NCI-H748 treated with DMSO at 0.1 percent for 48 hours (cell line): ENCODE measurements at places on chromosomes 3 and 15.

GRCh38 chr3:170697908-170698307 lies 112.0 kb upstream of the SLC7A14 start:
- peak; percentile 81 for DNase-seq

DNA sequence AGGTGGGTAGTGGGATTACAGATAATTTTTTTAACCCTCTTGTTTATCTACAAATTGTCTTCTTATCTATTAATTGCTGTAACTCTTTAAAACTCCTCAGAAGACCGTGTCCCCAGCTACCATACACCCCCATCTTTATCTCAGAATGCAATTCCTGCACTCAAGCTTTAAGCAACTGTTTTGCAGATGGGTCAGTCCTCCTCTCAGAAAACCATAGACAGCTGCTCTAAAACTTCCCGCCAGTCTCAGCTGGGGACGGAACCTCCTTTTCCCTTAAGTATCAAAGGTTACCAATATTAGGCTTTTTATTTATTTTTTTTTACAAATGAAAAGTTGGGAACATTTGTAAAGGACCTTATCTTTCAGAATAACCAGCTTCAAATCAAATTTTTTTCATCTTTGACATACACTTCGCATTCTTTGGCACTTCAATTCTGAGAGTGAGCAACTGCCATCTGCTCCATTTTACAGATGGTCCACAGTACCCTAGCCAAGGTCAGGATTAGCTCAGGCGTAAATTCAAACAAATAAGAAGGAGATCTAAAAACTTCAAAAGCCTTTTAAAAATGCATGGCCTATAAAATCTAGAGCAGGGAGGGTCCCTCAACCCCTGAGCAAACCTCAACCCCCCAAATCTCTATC lies 1.3 kb downstream of the GATM start:
- no peak for DNase-seq

- no peak for DNase-seq
Measured at GRCh38 chr3:170523248-170523647, 62.6 kb downstream of the SLC7A14 start.

- no peak for DNase-seq
Measured at GRCh38 chr3:37980462-37981347, 9.9 kb upstream of the VILL start.

DNA sequence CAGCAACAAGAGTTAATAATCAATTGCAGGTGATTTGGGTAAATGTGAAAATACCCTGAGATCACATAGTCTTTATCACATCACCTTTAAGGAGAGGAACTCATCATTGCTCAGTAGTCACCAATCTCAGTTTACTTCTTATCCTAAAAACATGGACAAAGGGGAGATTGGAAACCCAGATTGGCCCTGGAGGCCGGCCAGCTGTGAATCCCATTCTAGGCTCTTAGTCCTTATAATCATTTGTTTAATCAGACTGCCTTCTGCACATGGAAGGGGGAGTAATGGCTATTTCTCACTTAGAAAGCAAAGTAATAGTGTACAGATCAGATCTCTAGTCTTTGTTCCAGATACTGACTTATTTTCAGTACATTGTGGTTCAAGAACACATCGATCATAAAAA lies 37.2 kb upstream of the CPB1 start:
- no peak for DNase-seq

DNA sequence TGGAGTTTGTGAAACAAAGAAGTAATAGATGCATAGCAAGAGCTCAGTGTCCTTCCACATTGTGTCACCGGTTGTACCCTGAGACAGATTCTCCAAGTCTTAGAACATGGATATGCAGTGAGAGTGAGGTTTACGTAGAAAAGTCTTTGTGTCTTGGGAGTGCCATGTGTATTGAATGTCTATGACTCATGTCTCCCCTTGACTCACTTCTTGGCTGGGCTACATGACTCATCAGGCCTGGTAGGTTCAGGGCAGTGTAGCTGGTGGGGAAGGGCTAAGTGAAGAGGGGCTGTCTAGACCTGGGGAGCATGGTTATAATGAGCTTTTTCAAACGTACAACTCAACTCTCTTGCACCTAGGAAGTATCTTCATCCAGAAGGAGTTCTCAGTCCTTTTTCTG lies 167.4 kb downstream of the GAP43 start:
- no peak for DNase-seq

DNA sequence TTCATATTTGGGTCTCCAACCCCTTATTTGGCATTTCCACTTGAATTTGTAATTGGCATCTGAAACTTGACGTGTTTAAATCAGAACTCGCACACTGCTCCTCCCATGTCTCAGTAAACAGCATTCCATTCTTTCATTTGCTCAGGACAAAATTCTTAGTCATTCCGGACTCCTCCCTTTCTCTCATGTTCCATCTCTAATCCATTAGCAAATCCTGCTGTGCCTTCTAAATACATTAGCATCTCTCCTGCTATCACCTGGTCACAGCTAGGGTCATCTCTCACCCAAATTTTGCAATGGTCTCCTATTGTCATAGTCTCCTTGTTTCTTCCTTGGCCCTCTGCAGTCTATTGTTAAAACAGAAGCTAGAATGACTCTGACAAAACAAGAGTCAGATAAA lies 119.9 kb upstream of the CADPS start:
- DNase-seq, result no peak

GRCh38 chr3:151278230-151278629 lies at the start of gene P2RY14:
P2RY14 (minus strand) TSS chr3:151278542; CDS start chr3:151214316, 64,226 bp downstream.
- DNase-seq, result no peak

DNA sequence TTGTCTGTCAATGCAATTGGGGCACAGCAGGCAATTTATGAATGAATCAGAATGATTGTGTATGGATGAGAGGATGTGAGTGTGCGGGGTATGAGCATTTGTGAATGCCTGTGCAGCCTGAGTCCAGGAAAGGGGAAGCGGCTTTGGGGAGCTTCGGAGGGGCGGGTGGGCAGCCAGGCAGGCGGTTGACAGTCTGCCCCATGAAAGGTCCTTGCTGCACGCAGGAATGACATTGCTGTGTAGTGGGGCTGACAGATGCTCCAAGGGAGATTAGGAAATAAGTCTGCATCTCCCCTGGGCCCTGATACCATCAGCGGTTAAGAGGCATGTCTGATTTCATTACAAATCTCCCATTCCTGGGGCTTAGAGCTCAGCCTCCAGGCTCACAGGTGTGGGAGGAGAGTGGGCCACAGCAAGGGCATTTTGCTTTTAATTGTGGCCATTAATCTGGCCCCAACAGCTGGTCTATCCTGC lies 26.4 kb upstream of the TSPAN3 start:
- no peak for DNase-seq

- no peak for DNase-seq
Measured at GRCh38 chr15:80308002-80308401, 56.0 kb upstream of the CTXND1 start.

DNA sequence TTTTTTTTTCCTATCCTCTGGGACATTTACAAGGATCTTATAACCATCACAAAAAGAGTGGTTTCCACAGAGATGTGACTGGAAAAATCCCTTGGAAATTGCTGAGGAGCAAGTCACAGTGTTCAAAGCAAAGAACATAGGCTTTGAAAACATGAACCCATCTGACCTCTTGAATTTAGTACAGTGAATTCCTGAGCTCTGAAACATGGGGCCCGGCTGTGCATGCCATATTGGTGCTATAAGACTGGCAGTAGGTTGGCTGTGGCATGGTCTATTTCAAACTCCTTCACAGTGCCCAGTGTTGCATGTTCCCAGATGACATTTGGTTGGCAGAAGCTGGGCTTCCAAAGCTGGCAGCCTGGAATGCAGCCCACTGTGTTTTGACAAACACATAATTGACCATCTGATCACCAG lies 202.2 kb downstream of the TIGIT start:
- no peak for DNase-seq

- no peak for DNase-seq
Measured at GRCh38 chr3:79871656-79872055, 103.9 kb upstream of the ROBO1 start.

- no peak for DNase-seq
Measured at GRCh38 chr3:193842029-193842798, 249.2 kb downstream of the OPA1 start.

- no peak for DNase-seq
Measured at GRCh38 chr3:189635339-189635738, 4.2 kb downstream of the TP63 start.

DNA sequence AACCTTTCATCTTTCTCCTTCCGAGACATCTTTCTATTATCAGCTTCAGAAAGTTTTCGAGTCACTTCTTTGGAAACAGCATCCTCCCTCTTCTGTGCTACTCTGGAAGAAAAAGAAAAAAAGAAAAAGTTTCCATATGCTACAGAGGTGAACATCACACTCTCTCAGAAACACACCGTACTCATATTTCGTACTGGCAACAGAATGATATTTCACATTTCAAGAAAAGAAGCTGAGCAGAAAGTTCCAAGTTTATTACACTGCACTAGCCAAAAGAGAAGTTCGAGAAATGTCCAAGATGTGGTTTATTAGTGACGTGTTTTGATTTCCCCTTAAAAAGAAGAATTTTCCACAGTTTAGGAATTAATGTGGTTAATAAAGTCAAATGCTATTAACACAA lies 6.0 kb downstream of the SSR3 start:
- no peak for DNase-seq

DNA sequence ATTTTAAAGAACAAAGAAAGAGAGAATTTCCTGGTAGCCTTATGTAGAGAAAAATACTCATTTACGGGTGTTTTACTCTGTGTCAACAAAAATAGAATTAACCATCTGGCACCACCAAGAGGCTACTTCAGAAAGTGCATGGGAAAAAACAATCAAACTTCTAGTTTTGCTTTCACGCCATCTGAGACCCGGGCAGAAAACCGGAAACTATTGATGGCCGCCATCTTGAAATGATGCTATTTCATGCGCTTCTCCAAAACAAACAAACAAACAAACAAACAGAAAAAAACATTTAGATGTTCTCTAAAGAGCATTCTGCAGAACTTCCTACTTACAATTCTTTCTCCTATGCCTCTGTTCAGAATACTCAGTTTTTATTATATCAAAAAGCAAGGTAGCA lies 49.4 kb upstream of the SYNPR start:
- DNase-seq, result peak; percentile 61

DNA sequence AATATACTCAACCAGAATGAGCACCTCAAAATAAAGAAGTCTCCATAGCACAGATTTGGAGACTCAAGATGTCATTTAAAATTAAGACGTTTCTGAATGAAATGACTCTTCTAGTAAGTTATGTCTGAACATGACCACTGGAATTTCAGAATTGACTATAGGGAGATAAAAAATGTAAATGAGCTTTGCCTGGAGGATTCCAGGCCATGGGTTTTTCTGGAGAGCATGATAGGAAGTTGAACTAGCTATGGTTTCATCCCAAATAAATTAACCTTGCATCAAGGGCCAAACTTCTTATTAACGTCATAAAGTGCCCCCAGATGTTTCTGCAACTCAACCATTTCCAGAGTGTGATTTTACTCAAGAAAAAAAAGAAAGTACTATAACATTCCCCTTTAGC lies 222.6 kb upstream of the NR2F2 start:
- no peak for DNase-seq

GRCh38 chr3:38084334-38085310 lies 45.6 kb downstream of the DLEC1 start:
- no peak for DNase-seq

DNA sequence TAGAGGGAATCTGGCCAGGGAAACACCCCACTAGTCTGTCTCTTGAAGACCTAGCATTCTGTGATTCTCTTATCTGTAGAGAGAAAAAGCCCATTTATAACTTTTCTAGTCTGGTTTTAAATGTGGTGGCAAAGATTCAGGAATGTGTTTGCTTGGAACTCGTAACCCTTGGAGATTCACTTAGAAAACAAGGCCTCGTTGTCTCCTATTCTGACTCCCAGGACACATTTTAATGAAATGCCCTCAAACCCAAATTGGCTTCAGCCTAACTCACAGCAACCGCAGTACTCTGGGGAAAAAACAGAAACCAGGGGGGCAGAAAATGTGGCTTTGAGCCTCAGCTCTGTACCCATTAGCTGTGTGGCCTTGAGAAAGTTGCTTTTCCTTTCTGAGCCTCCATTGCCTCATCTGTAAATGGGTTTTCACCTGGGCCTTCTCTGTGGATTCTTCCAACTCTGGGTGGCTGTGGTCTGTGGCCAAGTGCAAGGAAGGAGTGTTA lies 36.5 kb downstream of the RPLP1 start:
- DNase-seq, result no peak

DNA sequence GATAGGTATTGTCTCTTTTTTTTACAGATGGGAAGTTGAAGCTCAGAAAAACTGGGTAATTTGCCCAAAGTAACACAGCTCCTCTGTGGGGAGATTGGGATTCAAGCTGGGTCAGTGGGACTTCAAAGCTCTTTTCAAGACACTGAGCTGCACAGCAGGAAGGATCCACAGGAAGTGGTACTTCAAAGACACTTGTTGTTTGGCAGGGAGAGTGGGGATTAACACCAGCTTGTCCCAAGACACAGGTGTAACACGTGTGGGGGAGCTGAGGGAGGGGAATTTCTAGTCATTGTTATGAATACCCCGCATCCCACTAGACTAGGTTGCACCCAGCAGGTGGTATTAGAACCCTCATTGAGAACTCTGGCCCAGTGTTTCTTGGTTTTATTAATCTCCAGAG lies 116.0 kb downstream of the FOXB1 start:
- DNase-seq, result no peak

- no peak for DNase-seq
Measured at GRCh38 chr3:127820221-127820825, 2.0 kb downstream of the MGLL start.

DNA sequence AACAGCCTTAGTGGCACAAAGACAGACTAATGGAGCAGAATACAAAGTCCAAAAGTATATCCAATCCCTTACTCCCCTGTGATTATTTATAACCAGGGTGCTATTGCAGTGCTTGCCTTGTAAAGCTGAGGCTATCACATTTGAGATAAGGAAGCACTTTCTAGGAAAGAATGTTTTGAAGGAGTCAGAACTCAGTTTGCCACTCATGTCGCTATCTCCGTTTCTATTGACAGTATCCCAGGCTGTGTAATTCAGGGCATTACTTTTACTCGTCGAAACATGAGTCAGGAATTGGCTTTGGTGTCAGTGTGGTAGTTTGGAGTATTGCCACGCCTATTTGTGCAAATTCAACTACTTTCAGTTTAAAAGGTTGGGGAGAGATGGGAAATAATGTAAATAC lies 78.4 kb downstream of the FBXL2 start:
- DNase-seq, result no peak

GRCh38 chr3:8964436-8965370 lies 1.4 kb upstream of the RAD18 start:
- no peak for DNase-seq

- DNase-seq, result no peak
Measured at GRCh38 chr3:15064299-15064834, 748 bp downstream of the MRPS25 start.

DNA sequence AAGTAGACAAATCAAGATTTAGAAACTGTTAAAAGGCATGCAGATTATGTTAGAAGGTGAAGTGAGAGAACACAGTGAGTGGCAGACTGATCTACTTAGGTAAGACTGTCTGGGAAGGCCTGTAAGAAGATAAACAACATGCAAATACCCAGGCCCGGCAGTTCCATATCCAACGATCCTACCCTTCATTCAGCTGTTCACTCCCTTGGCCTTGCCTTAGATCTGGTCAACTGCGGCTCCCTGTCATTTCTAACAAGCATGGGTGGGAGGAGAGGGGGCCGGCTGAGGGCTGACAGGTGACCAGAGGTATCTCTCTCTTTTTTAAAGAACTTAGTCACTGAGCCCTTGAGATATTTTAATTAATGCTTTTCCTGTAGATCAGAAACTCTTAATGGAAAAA lies 84.7 kb upstream of the FAM3D start:
- no peak for DNase-seq
